ENCODE measurements at places on chromosomes 2 and 18.

- no peak for DNase-seq
These were observed 35.0 kb downstream of the CERS6 start for GRCh38 chr2:168490946-168491605.

GRCh38 chr2:217147818-217148217 is 288.0 kb upstream of the TNP1 start:
- no peak for DNase-seq

- no peak for DNase-seq
These were observed 3.2 kb downstream of the GATA6 start for GRCh38 chr18:22172594-22173049.

DNA sequence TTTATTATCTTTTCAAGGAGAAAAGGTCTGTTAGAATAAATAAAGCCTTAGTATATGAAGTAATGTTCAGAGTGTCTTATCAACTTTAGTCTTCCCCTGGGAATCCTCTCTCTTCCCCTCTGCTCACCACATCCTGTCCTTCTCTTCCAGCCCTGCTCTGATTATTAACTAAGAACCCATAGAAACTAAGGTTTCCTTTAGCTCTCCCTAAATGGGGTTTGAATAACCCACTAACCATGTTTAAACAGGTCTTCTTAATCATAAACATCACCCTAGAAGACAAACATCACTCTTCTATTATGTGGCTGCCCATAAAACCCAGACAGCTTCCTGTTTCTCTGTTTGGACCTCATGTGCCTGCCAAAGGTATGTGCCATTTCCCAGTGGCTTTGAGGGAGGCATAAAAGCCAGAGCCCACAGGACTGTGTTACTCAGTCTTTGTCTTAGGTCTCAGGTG is 50.1 kb downstream of the SLC14A1 start:
- DNase-seq, result no peak

DNA sequence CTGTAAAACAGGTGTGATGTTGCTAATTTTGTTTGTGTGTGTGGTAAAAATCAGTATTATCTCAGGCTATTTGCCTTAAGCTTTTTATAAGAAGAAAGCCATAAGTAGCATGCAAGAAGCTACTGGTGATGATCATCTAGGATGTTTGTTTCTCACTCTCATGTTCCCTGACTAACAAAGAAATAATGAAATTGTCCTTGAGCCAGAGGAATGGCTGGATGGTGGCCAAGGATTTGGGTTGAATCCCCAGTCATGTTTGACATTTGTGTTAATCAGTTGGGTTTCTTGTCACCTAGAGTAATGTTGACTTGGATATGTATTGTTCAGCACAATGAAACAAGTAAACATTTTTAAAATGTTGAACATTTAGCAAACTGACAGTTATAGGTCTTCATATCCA is 496.8 kb upstream of the ZEB2 start:
- no peak for DNase-seq

DNA sequence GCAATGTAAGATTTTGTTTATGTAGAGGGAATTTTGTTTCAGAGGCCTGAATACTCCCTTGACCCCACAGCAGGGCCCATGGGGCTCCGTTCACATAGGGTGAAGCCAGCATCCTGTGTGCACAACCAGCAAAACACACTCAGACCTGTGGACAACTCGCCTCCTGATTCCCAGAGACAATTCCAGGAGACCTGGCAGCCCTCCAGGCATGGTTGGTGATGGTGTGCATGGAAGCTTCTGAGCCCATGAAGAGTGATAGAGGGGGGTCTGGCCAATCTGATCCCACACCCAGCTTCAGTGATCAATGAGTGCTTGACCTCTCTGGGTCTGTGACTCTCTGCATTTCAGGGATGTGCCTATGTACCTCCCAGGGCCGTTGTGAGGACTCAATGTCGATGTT is 91.0 kb upstream of the RAB6C start:
- DNase-seq, result no peak

DNA sequence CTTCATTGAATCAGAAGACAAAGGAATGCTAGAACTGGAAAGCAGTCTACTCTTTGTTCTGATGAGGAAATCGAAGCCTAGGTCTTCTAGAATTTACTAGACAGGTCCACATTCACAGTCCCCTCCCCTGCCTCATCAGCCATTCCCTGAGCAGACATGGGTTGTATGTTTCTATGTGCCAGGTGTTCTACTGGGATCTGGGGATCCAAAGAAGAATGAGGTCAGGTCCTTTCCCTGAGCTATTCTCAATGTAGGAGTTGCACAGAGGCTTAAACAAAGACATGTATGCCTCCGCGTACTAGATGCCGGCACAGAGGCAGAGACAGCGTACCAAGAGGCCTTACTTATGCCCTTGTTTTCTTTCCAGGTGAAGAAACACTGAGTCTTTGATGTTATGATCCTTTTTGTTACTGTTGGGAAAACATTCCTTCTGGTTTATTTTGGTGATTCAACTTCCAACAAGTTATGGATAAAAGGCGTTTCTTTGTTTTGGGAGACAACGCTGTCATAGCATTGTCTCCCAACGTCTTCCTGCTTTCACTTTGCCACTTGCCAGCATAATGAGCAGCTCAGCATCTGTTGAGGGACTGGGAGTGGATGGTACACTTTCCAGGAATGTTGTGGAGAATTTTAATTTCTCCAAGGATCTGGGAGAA is 174.4 kb downstream of the ALPK2 start:
- no peak for DNase-seq

DNA sequence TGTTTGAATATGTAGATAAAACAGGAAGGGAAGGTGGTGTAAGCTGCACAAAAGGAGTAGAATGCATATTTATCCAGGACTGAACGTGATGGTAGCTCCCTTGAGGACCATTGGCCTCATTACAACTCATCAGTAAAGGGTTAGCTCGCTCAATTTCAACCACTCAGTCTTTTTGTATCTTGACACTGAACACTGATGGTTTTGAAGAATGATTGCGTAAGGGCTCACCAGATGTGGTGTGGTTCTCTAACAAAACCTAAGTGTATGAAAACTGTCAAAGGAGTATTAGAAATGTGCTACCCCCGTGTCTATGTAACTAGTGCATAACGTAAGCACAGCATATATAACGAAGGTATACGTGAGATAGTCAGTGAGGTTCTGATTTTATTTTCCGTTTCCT is 272.4 kb upstream of the THSD7B start:
- DNase-seq, result no peak

GRCh38 chr2:26067980-26068507 is 34.2 kb downstream of the RAB10 start:
- no peak for DNase-seq

DNA sequence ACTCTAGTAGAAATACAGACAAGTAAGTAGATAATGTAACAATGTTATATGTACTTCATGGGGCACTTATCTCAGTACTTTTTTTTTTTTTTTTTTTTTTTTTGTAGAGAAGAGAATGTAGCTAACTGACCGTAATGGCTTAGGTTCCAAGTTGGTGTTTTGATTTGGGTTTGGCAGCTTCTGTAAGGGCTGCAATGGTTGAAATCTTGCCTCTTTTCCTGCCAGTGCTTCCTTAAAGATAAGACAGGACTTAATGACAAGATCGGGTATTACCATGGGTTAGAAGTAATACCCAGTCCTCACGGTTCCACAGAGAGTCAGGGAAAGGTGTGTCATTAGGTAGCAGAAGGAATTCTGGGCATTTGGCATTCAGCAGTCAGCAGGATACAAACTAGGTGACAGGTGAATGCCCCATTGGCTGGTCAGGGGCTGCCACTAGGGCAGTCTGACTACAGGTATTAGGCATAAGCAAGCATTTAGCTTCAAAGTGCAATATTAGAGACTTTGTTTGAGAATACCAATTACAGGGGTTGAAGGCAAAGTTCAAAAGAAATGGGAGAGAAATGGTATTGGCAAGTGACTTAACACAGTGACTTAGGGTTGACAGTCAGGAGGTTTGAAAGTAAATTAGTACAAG is 189.4 kb upstream of the RND3 start:
- DNase-seq, result no peak

DNA sequence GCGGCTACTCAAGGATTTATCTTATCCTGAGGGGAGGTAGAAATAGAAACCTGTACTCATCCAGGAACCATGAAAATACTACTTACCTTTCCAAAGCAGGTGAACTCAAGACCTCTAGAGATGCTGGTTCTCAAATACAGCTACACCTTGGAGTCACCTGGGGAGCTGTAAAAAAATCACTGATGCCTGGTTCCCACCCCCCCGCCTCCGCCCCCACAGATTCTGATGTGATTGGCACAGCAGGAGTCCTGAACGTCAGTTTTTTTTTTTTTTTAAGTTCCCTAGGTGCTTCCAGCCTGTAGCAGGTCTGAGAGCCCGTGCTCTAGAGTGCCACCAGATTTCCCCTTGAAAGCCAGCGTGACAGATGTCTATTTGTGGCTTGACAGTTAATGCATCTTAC is 113.6 kb downstream of the MRO start:
- DNase-seq, result no peak

DNA sequence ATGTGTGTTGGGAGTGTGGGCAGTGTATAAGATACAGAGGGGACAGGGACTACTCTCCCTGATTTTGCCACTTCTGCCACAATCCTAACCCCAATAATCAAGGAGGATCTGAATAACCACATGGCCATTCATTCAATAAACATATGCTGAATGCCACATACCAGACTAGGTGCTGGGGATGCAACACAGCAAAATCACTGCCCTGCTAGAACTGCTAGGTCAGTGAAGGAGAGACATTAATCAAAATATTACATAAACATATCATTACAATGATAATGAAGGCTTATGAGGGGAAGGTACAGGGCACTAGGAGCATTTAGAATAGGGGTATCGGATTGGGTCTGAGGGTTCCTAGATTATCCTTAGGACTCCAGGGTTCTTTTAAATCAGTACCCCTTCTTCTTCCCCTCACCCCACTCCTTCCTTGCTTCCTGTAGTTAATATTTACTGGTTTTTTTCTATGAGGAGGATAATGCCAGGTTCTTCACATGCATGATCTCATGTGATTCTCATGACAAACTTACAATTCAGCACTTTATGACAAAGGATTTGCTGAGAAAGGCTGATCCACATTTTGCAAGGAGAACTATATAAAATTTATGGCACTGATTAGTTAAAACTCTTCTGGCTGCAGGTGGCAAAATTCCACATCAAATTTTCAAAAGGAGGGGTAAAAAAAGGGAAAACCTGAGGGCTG is 56.4 kb upstream of the PCBP1 start:
- DNase-seq, result no peak

DNA sequence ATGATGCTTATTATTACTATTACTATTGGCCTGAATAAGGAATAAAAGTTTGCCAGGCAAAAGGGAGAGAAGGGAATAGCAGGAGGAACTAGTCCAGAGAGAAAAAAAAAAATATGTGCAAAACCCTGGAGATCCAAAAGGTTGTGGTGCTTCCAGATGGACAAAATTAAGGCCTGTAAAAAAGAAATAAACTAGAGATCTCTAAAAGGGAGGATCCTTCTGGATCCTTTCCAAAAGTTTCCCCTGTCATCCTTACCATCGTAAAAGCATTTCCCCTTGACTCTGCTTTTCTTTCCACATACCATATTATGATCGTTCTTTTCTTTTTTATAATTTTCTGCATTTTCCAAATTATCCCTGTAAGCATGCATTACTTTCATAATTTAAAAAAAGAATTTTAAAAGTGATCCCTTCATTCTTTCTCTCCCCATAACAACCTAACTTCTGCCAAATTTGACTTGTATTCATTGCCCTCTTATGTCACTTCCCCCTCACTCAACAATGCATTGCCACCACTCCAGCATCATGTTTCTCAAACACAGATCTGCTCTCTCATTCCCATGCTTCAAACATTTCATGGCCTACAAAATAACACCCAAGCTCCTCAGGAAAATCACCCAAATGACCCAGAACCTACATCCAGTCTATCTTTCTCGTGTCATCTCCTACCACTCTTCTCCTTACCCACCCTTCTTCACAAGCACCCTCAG is 40.3 kb downstream of the RBMS1 start:
- no peak for DNase-seq

DNA sequence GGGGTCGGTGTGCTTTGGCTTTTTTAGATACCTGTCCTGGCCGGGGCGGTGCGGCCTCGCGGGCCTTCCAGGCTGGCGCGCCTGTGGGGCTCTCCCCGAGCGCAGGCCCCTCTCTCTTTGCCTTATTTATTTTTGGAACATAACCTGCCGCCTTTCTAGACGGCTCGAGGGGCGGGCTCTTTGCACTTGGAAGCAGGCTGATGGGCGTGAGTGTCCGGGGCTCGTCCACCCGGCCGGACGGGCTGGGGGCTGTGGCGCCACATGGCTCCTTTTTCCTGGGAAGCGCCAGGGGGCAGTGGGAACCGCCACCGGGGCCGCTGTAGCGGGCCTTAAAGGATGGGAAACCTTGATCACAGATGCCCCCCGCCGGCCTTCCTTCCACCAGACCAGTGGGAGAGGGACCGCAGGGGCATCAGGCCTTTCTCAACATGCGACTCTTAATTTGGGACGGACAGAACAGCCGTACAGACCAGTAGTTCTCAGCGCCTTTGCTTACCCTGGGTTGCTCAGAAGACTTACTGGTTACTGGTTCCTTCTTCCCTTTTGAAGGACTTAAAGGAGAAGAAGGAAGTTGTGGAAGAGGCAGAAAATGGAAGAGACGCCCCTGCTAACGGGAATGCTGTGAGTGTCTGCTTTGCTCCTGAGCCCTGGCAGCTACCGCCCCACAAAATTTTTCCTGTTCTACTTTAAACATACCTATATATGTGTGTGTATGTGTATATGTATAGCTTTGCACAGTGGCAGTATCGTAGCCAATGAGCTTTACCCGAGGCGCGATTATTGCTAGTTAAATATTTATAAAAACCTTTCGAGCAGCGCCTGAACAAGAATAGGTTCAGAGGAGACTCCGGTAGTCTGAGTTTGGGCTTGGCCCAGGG is 2.7 kb downstream of the PTMA start:
- DNase-seq, result no peak

DNA sequence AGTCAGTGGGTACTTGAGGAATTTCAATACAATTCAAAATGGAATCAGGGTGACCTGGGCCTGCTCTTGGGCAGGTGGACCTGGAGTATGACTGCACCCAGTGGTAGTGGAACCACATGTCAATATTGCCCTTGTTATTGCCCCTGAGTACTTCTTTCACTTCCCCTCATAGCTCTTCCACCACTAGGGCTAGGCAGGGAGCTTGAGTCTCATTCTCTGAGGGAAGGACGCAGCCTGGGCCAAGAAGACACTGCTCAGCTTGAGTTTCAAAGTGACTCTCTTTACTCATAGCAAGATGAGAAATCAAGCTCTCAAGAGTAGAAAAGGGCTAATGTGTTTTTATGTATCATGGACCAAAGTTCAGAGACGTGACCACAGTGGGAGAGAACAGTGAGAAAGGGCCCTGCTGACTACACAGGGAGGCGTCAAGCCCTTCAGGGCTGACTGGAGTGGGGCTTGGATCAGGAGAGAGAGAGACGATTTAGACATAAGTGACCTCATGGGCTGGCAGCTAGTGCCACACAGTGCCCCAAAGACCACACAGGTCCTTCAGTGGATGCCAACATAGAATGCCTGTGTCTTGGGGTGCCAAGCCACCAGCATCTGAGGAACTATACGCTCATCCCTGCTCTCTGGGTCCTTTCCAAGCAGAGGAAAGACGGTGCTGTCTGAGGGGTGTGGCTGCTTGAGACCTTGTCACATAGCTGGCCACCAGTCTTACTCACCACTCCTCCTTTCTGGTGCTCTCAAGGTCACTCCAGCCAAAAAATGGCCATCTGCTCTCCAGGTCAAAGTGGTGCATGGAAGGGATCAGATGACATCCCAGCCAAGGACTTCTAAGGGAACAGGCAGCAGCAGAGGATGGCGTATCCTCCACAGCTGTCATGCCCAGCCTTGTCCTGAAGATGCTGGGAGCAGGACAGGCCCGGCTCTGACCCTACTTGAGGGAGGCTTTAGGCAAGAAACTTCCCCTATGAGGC is 13.0 kb downstream of the PTMA start:
- no peak for DNase-seq
